Activated CD8-positive, alpha-beta memory T cell treated with anti-CD3 and anti-CD28 coated beads, Interleukin-2, amount 10 ng/mL, durations not matched to agents 7 days and 5 days (primary cell): ENCODE measurements at places on chromosomes 4 and X. TPM values are rescaled to one million over a fixed set of nuclear protein-coding genes. Genes with fewer than 3 reads are reported as not detected.

DNA sequence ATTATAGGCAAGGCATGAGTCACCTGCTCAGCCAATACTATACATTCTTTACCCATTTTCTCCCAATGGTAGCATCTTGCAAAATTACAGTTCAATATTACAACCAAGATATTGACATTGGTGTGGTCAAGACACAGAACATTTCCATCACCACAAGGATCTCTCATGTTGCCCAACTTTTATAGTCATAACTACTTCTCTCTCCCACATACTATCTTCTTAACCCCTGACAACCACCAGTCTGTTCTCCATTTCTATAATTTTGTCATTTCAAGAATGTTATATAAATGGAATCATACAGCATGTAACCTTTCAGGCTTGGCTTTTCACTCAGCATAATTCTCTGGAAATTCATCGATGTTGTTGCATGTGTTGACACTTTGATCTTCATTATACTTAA lies 144.9 kb downstream of the ENOX2 start:
- DNase-seq = no peak

DNA sequence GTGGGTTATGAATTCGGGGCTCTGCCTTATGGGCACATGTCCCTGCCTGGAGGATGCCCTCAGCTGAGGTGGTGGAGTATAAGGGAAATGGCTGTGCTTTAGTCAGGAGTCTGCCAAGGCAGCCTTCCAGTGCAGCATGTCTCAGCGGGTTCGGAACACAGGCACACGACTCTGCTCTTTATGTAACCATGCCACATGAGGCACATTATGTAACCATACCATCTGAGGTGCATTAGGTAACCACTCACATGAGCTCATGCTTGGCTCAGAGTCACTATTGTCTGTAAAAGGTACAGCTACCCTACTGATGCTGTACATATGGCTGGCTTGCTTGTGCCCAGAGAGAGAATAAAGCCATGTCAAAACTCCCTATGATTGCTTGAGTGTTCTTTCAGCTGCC lies 723.6 kb downstream of the TRAM1L1 start:
- no peak for DNase-seq

DNA sequence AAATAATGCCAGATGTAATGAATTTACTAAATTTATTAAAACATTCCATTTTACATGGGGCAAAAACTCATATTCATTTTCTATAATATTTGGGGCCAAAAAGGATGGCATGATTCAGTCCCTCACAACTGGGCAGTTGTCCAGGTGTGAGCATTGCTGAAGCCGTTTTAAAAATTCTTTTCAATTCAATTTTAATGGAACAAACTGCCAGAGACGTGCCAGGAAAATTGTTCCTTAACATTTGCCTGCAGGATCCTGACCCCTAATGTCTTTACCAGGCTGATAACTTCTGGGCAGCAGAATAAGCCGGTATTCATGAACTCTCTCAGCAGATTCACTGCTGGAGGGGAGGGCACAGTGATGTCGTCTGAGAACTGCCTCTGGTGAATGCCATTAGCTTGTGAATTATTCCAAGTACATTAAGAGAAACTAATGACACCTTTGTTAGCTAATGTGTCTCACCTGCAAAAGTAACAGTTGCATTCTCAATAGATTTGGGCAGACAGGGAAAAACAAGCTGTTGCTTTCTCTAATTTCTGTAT lies 1445.1 kb upstream of the TENM3 start:
- DNase-seq = no peak

DNA sequence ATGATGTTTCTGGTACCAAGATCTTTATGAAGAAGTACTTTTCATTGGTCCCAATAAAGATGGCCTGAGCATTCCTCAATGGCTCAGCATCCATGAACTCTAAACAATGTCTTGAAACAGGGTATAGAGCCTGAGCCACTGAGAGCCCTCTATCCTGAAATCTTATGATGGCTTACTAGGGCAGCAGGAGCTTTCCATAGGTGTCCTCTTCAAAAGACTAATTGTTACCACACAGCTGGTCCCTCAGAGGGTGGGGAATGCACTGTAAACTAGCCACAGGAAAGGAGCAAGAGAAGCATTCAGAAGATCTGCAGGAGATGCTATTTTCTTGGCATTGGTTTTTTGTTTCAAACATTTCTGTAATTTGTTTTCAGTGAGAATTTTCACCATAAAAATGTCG lies 5.6 kb upstream of the BANK1 start:
- no peak for DNase-seq

Gene IRS4
- not detected for total RNA-seq
